ENCODE measurements at places on chromosomes 5 and 9. TPM values are rescaled to one million over a fixed set of nuclear protein-coding genes. Genes with fewer than 3 reads are reported as not detected.

The RPL37 gene
- 2,325 TPM for total RNA-seq

The COL15A1 gene
- total RNA-seq, result not detected

The DBH gene
- 0.18 TPM for total RNA-seq

The CCL28 gene
- total RNA-seq, result 14.9 TPM

The SPINK6 gene
- not detected for total RNA-seq

The BAAT gene
- total RNA-seq, result not detected

The ZDHHC11 gene
- total RNA-seq, result 27.7 TPM

The PCDHB16 gene
- not detected for total RNA-seq

The TMC1 gene
- not detected for total RNA-seq

The PCDHA5 gene
- total RNA-seq, result not detected

The LRRC26 gene
- not detected for total RNA-seq

The RECK gene
- total RNA-seq, result 6.4 TPM

The MEIKIN gene
- total RNA-seq, result 0.77 TPM

The PIP5K1B gene
- 0.55 TPM for total RNA-seq

The KCTD16 gene
- total RNA-seq, result not detected

The BOD1 gene
- total RNA-seq, result 21.8 TPM

The ARL14EPL gene
- total RNA-seq, result not detected

The ZNF189 gene
- total RNA-seq, result 8.3 TPM

The CDH9 gene
- total RNA-seq, result not detected
